ENCODE measurements at places on chromosomes 3 and 15.

- DNase-seq = no peak
Measured at GRCh38 chr3:110470310-110470709, 601.3 kb upstream of the NECTIN3 start.

- no peak for DNase-seq
Measured at GRCh38 chr3:138082992-138083386, 32.4 kb downstream of the DZIP1L start.

GRCh38 chr3:126954141-126954842 lies 28.6 kb upstream of the PLXNA1 start:
- peak; percentile 21 for DNase-seq

DNA sequence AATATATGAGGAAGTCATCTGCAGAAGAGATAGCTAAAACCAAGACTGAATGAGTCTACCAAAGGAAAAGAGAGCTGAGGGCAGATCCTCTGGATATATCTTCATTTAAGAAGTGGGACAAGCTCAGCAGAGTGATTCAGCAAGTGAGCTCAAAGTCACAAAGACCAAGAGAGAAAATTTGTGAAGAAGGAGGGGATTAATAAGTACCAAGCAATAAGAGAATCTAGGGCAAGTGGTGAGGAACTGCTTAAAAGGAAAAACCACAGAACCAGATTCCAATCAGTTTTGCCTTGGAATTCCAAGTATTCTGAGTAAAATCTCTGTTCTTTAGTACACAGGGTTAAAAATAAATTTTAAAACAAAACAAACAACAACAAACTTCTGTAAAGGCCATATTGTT lies 3.6 kb downstream of the EHHADH start:
- peak; percentile 13 for DNase-seq

GRCh38 chr3:55804170-55805095 lies 317.3 kb upstream of the WNT5A start:
- DNase-seq = no peak

Data from AG20443 (cell line).